ENCODE measurements at places on chromosomes 3 and 15. TPM values are rescaled to one million over a fixed set of nuclear protein-coding genes. Genes with fewer than 3 reads are reported as not detected.

RTP1 gene
- 0.16 TPM for total RNA-seq

GRCh38 chr3:83877910-83878309, 1080.9 kb upstream of the CADM2 start:
- DNase-seq: no peak

- DNase-seq: no peak
Measured at GRCh38 chr15:39595338-39596221, 14.7 kb downstream of the THBS1 start.

DNA sequence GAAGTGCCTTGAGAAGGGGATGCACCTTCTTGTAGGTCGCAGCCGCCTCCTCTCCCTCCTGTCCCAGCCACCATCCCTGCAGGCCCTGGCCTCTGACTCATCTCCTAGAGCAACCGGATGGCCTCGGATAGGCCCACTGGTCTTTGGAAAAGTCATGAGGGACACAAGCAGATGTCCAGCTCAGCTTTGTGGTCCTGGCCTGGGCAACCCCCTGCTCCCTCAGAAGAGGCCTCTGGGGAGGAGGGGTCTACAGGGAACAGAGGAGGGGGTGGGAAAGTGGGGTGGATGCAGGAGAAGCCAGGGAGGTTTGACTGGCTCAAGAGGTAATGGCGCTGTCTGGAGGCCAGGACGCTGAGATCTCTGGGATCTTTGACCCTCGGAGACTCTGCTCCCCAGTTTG, 259.2 kb upstream of the TLE3 start:
- DNase-seq: no peak

GRCh38 chr15:27124287-27124871, 153.4 kb downstream of the GABRG3 start:
- no peak for DNase-seq

Measured in aorta (tissue), 5 donors.